Epithelial cell of esophagus (primary cell): ENCODE measurements at places on chromosomes 7 and 10.
A peak's percentile ranks its signal among the peaks of the same experiment; 100 is the strongest.

GRCh38 chr7:86991771-86992191, 67.7 kb downstream of the ELAPOR2 start:
- DNase-seq: no peak

- DNase-seq: no peak
These were observed 100.7 kb downstream of the PTPRN2 start for GRCh38 chr7:158486919-158487318.

DNA sequence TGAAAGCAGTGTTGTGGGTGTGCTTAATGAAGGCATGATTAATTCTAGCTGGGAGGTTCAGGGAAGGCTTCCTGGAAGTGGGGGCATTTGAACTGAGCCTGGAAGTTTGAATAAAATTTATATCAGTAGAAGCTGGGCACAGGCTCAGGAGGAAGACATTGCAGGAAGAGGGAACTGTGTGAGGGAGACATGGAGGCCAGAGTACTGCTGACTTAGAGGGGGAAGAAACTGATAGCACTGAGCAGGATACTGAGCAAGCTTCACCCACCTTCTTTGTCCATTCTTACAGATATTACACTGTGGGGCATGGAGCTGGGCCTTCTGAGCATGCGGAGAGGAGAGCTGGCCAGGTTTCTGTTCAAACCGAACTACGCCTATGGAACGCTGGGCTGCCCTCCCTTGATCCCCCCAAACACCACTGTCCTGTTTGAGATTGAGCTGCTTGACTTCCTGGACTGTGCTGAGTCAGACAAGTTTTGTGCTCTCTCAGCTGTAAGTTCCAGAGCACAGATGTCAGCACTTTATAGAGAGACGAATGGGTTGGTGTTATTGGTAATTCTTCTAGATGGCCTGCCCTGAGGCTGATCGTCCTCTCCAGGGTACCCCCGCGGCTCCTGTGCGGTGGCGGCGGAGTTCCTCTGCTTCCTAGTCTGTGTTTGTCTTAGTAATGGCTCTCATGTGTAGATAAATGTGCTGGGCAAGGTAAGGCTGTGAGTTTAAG, 2.1 kb downstream of the FKBP6 start:
- DNase-seq: peak; percentile 28

GRCh38 chr7:112708236-112708635, 82.0 kb downstream of the TMEM168 start:
- no peak for DNase-seq

DNA sequence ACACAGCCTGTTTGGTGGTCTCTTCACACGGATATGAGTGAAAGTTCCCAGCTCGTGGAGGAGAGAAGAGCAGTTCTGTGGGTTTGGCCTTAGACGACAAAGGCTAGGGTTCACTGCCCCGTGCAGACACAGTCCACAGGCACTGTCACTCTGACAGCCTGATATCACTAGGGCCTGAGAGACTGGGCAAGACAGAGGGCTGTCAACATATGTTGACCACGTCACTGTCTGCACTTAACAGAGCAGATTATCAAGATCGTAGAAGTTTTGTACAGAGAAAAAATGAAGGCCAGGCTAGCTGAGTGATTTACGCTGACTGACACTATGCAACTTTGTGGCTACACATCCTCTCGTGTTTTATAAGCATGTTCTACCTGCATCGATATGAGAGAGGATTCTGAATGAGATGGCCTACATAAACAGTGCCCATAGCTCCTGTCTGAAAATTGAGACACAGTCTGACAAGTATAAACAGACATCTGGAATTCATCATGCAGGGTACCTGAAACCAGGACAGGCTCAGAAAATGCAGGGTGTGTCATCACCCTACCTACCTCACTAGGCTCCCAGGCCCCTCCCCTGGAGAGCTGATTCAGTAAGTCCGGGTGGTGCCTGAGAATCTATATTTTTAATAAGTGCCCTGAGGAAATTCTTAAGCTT, 120.0 kb downstream of the SGMS1 start:
- DNase-seq: peak; percentile 99

- no peak for DNase-seq
These were observed 72.7 kb upstream of the PRKG1 start for GRCh38 chr10:51001587-51001986.

DNA sequence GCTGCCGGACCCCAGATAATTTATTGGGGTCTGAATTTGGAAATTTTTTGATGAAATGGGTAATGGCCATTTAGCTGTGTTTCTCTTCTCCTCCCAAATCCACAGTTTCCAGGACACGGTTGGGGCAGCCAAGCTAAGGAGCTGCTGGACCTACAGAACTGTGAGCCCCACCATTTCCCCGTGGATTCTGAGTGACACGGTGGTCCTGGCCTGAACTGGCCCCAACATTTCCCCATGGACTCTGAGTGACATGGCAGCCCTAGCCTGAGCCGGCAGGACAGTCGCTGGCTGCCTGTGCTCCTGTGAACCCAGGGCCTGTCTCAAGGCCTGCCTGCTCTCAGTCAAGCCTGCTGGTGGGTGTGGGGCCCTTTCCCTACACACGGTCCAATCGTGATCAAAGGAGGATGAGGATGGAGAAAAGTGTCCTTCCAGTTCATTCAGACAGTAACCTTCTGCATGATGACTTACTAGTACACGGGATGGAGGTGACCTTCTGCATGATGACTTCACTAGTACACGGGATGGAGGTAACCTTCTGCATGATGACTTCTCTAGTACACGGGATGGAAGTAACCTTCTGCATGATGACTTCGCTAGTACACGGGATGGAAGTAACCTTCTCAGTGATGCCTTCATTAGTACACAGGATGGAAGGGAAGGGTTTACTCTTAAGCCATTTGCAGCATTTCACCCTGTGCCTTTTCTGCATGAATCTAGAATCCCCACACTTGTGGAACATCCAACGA, 359.9 kb downstream of the GLRX3 start:
- peak; percentile 2 for DNase-seq
